ENCODE measurements at places on chromosomes 3 and 15. TPM values are rescaled to one million over a fixed set of nuclear protein-coding genes. Genes with fewer than 3 reads are reported as not detected.

Gene CLASP2
- 18.3 TPM for total RNA-seq

Gene RAB11A
- 266 TPM for total RNA-seq

Gene CPN2
- not detected for total RNA-seq

Gene PCSK6
- total RNA-seq: 8.1 TPM

Gene FOXB1
- total RNA-seq: not detected

Gene AHSG
- not detected for total RNA-seq

Gene PLIN1
- 0.07 TPM for total RNA-seq

Gene TMEM40
- total RNA-seq: 0.88 TPM

Gene CSPG4
- total RNA-seq: 0.07 TPM

Gene IQCH
- total RNA-seq: 3.5 TPM

Gene CCR9
- total RNA-seq: not detected

Gene DAPK2
- total RNA-seq: 3.8 TPM

Gene HCN4
- 0.35 TPM for total RNA-seq

Gene DUT
- total RNA-seq: 110 TPM

Gene TRH
- total RNA-seq: not detected

Gene BUB1B
- total RNA-seq: 25.2 TPM

Gene MFSD1
- total RNA-seq: 48.0 TPM

Gene SH3GL3
- 0.46 TPM for total RNA-seq

Gene MESP2
- total RNA-seq: 0.62 TPM

Gene PSMD6
- total RNA-seq: 88.8 TPM

Gene IP6K2
- total RNA-seq: 48.8 TPM

Gene PLSCR5
- not detected for total RNA-seq

Gene ALDH1A2
- 0.33 TPM for total RNA-seq

Gene GYG1
- 27.5 TPM for total RNA-seq

Gene BLOC1S6
- total RNA-seq: 21.0 TPM

Gene USP13
- 11.1 TPM for total RNA-seq

Gene ABHD17C
- total RNA-seq: 35.2 TPM

Gene STRIT1
- total RNA-seq: not detected

Gene THSD4
- 21.4 TPM for total RNA-seq

Gene NANOGP8
- total RNA-seq: not detected

Gene HYAL1
- total RNA-seq: 0.50 TPM

Gene GNAT1
- total RNA-seq: not detected
